ENCODE measurements at places on chromosomes 13 and 19. TPM values are rescaled to one million over a fixed set of nuclear protein-coding genes. Genes with fewer than 3 reads are reported as not detected.
A peak's percentile ranks its signal among the peaks of the same experiment; 100 is the strongest.

DNA sequence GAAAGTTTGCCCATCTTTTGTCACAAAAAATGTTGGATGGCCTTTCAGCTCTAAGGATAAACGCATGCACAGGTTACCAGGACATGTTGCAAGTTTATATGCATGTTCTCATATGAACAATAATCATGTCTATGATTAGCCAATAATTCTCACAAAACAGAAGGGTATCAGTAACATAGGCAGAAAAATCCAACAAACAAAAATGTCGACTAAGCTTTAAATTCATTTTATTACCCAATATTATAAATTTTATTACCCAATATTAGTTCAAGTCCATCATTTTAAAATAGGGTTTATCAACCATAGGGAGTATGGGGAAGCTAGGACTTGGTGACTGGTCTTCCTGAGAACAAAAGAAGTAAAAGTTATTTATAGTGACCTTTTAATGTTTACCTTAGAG is 93.1 kb downstream of the ENOX1 start:
- no peak for DNase-seq

DNA sequence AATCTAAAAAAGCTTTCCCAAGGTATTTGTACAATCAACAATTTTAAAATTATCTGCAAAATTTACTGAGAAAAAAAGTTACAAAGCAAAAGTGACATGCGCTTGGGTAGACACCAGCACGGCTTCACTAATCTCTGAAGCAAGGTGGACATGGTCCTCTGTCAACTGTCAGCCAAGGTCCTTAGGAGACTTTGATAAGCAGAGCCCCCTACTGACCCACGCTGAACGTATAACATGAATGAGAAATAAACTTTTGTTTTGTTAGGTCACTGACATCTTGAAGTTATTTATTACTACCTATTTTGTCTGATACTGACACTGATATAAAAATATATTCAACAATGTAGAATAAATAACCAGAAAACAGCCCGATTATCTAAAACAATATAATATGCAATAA is 100.7 kb upstream of the OBI1 start:
- DNase-seq, result no peak

DNA sequence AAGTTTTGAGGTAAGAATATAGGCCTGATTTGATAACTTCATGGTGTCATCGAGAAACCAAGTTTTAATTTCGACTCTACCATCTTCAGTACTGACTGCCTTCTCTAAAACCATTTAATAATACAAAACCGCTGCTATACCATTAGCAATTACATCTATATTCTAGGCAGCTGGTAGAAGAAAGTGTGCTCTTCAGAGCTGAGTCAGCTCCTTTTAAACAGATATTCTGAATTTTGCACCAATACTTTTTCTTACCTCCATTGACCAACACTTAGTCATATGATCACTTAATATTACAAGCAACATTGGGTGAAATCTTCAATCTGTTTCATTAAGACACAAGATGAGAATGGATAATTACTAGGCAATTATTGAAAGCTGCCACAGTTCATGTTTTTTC is 1667.8 kb downstream of the PCDH9 start:
- no peak for DNase-seq

DNA sequence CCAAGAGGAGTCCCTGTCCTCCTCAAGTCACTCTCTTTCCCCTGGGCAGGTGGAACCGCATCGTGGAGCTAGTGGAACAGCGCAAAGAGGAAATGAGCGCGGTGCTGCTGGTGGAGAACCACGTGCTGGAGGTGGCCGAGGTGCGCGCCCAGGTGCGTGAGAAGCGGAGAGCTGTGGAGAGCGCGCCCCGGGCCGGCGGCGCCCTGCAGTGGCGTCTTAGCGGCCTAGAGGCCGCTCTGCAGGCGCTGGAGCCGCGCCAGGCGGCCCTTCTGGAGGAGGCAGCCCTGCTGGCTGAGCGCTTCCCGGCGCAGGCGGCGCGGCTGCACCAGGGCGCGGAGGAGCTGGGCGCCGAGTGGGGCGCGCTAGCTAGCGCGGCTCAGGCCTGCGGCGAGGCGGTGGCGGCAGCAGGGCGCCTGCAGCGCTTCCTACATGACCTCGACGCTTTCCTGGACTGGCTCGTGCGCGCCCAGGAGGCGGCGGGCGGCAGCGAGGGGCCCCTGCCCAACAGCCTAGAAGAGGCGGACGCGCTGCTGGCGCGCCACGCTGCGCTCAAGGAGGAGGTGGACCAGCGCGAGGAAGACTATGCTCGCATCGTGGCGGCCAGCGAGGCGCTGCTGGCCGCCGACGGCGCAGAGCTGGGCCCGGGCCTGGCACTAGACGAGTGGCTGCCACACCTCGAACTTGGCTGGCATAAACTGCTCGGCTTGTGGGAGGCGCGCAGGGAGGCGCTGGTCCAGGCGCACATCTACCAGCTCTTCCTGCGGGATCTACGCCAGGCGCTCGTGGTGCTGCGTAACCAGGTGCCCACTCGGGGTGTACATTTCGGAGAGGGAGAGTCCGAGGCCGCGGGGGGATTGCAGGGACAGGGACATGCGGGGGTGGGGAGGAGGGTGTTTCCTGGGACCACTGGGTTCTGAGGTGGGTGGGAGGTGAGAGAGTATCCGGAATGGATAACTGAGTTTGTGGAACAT is 52.8 kb downstream of the SPTBN4 start:
- DNase-seq, result no peak

DNA sequence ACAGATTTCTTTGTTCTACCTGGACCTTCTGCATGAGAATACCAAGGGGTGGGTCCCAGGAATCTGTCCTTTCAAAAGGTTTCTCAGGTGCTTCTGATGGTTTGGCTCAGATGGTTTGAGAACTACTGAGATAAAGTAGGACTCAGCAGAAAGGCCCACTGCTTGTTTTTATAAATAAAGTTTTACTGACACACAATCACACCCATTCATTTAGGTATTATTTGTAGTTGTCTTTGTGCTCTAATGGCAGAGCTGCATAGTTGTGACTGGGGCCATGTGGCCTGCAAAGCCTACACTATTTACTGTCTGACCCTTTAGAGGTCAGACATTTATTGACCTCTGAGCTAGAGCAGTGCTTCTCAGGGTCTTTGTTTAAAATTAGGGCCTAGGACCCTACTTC is 17.6 kb downstream of the EDDM13 start:
- no peak for DNase-seq

Gene SBK3
- polyA plus RNA-seq, result 0.81 TPM

- DNase-seq, result peak; percentile 70
These were observed 1.2 kb downstream of the AKT1S1 start for GRCh38 chr19:49875857-49876421.

Gene CEACAM21
- 10.9 TPM for polyA plus RNA-seq

- DNase-seq, result no peak
These were observed 11.5 kb downstream of the CCDC70 start for GRCh38 chr13:51873117-51873798.

GRCh38 chr13:110503979-110504499 is 57.5 kb downstream of the RAB20 start:
- DNase-seq, result no peak
